ENCODE measurements at places on chromosomes 13 and 19.

DNA sequence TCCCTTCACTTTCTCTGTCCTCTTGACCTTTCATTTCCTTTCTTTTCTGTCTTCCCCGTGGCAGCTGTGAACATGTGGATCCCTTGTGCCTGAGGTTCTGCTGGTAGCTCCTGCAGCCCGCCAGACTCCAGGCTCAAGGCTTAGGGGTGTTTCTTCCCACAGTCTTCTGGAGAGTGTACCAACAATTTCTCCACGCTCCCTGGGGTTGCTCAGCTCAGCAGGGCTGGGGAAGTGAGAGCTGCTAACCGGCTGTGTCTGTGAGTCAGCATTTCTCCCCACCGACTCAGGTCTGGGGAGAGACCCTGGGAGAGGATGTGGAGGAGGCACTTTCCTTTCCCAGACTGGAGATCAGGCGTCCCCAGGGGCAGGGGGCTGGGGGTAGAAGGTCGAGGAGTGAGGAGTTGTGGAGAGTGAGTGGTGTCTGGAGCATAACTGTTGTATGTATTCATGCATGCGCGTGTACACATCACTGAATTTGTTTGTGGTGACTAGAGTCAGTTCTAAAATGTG is 193.6 kb downstream of the KCNRG start:
- no peak for DNase-seq

DNA sequence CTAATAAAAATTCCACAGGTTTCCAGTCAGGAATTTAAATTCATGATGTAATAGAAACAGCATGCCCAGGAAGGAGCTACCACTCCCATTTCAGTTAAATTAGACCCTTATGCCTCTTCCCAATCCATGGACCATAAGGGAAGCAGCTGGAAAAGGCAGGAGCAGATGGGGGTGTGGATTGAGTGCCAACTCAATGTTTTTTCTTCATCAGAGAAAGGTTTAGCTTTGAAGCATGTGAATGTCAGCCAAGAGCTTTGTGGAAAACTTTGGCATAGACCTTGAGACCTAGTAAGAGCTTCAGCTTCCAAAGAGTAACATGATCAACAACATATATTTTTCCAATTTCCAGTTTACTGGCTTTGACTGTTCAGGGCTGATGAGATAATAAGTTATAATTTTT is 2139.9 kb downstream of the PCDH9 start:
- no peak for DNase-seq

GRCh38 chr13:40688781-40689180 is 22.3 kb upstream of the FOXO1 start:
- no peak for DNase-seq

DNA sequence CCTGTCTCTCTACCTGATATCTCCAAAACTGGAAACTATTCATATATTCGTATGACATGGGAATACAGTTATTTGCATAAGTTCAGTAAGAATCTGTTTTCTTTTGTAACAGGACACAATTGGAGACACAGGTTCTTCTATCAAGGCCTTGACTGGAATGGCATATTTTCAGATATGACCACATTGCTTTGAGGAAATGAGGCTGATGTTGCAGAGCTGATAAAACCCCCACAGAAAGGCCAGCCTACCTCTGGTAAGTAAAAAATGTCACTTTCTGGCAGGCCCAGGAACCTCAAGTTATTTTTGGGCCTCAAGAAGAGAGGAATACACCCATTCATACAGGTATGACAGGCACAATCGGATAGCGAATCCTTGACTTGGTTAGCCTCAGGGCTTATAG is 29.5 kb upstream of the KBTBD6 start:
- no peak for DNase-seq

- no peak for DNase-seq
Measured at GRCh38 chr19:48867123-48867745, 1.2 kb downstream of the PLEKHA4 start.

GRCh38 chr19:391726-392374 is 17.1 kb downstream of the C2CD4C start:
- DNase-seq = no peak

GRCh38 chr13:42279986-42280385 is 8.0 kb downstream of the AKAP11 start:
- DNase-seq = no peak

DNA sequence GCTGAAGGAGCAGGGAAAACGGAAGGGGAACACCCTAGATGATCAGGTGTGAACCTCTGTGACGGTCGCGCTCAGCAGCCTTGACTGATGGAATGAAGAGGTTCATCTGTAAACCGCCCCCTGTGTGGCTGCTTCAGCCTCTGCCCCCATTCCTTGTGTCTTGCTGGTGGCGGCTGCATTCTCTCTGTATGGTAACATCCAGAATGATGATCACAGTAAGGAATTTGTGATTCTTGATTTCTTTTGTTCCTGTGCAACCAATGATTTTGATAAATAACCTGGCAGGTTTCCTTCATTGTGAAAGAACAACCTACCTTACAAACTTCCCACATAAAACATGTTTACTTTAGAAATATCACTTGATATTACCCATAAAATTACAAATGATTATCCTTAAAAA is 118.7 kb upstream of the MCF2L start:
- DNase-seq = no peak

Measured in activated T-helper 1 cell treated with Interleukin-2 at 50 U/mL for 16 hours (primary cell).